Activated CD4-positive, alpha-beta T cell treated with anti-CD3 and anti-CD28 coated beads for 24 hours (primary cell): ENCODE measurements at places on chromosomes 4 and X.

- no peak for DNase-seq
These were observed 471.8 kb upstream of the FTHL17 start for GRCh38 chrX:31543634-31544033.

- no peak for DNase-seq
These were observed 9.7 kb downstream of the SMIM10 start for GRCh38 chrX:135000516-135000915.

- no peak for DNase-seq
These were observed 126.3 kb downstream of the RAPGEF2 start for GRCh38 chr4:159229164-159229563.

DNA sequence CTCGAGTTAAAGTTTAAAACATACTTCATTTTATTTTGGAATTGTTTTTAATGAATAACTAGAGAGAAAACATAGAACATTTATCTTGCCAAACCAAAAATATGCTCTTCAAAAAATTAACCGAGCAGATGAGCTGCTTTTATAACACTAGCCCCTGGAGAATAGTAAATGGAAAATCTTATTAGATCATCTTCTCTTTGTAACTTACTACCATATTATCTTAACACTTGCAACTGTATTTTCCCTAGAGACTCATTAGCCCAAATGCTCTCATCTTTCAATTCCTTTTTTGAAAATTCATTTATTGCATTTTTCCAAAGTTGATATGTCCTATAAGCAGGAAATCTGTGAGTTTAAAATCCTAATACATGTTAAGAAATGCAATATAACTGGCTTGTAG is 143.3 kb downstream of the CAMK2D start:
- no peak for DNase-seq

- DNase-seq, result no peak
These were observed 22.8 kb upstream of the SEC24B start for GRCh38 chr4:109410776-109411175.

GRCh38 chr4:84319124-84319523 is 180.0 kb downstream of the NKX6-1 start:
- DNase-seq, result no peak

DNA sequence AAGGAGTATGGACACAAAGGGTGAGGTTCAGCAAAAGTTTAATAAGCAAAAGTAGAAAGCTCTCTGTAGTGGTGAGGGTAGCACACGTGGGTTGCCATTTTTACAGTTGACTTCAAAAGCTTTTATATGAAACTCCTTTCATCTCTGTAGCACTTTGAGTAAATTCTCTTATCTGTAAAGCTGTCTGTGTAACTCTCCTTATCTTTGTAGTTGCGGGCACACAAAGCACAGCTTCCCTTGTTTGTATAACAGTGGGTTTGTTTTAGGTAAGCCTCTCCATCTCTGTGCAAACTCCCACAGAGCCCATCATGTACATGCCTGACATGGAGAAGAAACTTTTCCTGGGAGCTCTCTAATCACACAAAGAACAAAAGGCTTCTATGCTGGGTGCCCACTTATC is 325.9 kb upstream of the PABPC5 start:
- no peak for DNase-seq

DNA sequence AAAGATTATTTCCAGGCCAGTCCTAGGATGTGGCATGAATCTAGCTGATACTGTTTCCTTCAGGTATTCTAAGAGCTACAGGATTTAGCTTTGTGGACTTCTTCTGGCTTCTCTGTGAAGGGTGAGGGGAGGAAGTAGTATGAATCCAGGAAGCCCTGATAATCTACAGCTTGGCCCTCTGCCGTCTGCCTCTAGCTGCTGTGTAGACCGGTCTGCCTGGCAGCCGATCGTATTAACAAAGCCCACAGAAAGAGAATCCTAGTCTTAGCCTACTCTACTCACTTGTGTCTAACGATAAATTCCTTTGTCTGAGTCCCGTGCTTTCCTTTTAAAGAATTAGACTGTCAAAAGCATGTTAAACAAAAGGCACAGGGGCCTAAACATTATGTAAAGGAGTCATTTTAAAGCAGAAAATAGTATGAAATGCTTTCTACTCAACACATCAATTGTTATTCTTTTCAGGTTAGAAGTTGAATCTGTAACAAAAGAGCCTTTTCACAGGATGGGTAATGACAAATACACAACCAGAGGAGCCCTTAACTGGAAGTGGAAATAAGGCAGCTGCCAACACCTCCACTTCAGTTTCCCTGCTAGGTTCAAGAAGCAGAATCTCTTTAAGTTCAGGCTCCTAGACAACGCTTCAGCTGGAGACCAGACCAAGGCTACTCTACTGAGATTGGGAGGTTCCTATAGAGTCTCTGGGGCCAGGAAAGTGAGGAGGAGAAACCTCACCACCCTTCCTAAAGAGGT is 48.9 kb upstream of the UCP1 start:
- no peak for DNase-seq

GRCh38 chr4:25896776-25897539 is 17.1 kb upstream of the SMIM20 start:
- DNase-seq, result no peak

DNA sequence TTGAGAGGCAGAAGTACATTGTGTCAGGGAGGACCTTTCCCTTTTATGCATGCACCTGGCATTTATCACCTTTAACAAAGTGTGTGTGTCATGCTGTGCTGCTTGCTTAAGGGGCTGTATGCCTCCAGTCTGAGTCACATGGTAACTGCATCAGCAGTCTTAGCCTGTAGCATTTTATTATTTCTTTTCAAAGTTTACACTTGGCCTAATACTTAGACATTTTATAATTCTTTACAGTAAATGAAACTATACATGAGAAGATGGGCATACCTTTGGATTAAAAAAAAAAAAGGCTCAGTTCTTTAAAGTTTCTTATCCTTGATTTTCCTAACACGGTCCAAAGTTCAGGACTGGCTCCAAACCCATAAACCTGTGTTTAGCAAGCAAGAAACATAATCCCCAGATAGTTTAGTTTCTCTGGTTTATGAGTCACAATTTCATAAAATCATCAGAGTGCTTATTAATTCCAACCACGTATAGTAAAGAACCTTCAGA is 14.6 kb downstream of the NPNT start:
- no peak for DNase-seq

DNA sequence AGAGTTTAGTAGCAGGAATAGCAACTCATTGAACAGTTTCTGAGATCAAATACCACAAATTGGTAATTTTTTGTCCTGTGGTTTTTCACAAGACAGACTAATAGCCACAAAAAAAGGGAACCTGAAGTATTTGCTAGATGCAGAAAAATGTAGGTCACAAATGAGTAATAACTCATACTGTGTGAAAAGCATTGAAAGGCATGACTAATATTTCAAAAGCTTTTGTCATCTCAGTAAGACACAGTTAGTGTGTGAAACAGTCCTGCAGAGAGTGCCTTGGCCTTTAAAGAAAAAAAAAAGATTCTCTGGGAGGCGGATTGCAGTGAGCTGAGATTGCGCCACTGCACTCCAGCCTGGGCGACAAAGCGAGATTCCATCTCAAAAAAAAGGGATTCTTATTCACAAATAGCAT is 31.4 kb upstream of the SLC25A31 start:
- DNase-seq, result no peak

DNA sequence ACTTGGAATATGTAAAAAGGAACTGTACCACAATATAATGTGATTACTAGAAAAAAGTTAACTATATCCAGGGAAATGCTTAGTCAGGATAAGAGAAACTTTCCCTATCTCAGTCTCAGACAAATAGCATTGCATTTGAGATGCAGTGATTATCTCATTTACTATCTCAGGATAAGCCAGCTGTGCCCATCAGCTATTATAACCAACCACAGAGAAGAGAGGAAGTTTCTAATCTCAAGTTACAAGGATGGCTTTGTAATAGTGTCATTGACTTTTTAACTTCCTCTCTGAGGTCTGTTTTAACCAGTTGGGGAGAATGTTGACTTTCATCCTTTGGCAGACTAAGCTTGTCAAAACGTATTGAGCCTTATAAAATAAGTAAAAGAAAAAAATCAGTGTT is 56.5 kb downstream of the SNX25 start:
- no peak for DNase-seq

GRCh38 chrX:80812176-80812575 is 2.5 kb upstream of the BRWD3 start:
- DNase-seq, result no peak

GRCh38 chrX:10900585-10901289 is 210.4 kb upstream of the HCCS start:
- DNase-seq, result no peak

DNA sequence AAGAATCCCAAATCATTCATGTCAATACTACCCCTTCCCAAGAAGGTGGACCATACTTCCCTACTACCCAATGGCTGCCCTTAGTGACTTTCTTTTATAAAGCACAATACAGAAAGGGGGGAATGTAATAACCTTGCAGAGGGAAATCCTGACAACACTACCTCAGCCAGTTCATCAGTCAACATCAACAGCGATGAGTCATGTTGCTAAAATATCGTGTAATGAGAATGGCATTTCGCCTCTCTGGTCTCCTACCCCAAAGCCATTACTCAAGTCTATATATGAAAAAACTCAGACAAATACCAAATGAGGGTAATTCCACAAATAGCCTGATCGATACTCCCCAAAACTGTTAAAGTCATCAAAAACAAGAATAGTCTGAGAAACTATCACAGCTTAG is 3.3 kb upstream of the MAGEA8 start:
- no peak for DNase-seq

- no peak for DNase-seq
These were observed 32.0 kb upstream of the MTMR8 start for GRCh38 chrX:64427281-64427680.

DNA sequence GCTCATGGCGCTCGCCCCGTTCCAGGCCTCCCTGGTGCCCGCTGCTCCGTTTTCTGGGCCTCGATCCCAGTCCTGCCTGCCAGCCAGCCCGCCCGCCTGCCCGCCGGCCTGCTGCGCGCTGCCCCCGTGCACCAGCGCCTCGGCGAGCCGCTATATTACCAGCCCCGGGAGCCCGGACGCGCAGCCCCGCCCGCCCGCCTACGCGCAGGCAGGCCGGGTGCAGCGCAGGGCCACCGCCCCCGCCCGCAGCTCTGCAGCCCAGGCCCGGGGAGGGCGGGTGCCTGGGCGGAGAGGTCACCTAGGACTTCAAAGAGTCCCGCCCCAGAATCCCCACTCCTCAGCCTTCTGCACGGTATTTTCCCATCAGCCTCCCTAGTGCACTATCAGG is at the start of gene MAOB:
Gene MAOB (minus strand): TSS at position 157 of the 388 bp plus-strand sequence. CDS start 151 bp downstream, at position 6.
- DNase-seq, result peak; percentile 1

DNA sequence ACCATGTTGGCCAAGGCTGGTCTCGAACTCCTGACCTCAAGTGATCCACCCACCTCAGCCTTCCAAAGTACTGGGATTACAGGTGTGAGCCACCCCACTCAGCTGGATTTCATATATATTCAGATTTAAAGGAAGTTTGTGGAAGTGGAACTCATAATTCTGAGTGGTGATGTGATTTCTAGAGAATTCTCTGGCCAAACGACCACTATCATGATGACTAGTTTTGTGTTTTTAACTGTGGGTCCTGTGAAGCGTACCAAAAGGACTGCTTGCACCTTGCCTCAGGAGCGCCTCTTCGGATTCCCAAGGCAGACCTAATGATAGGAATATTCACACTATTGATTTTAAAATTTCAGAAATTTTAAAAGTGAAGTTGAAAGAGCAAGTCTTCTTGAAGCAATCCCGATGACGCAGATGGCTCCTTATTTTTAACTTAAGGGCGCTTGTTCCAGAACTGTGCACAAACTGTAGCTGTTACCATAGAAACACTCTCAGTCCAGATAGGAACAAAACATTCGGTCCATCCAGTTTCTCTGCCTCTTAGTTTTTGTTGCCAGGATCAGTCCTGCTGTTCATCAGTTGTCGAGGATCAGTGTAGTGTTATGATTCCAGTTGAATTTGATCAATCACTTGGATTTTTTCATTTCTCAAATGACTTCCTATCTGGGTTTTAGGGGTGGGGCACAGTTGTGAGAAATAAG is 51.7 kb upstream of the CLCN4 start:
- no peak for DNase-seq

- DNase-seq, result no peak
These were observed 387.7 kb downstream of the FAT4 start for GRCh38 chr4:125702406-125702805.

- DNase-seq, result no peak
These were observed 156.6 kb downstream of the PPP3CA start for GRCh38 chr4:101190751-101191150.

DNA sequence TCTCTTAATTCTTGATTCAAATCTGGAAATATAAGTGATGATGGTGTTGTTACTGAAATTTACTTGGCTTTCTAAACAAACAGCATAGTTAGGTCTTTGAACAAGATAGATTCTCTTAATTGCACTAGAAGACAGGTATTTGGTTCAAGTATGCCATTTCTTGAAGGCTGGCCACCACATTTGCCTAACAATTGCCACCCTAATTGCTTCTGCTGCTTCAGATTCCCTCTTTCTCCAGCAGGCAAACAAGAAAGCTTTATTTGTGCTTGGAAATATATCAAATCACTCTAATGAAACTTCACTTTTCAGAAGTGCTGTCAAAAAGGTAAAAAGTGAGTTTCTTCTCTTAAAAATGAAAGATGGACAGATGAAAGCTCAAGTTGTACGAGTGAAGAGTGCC is 418.6 kb downstream of the INPP4B start:
- no peak for DNase-seq

DNA sequence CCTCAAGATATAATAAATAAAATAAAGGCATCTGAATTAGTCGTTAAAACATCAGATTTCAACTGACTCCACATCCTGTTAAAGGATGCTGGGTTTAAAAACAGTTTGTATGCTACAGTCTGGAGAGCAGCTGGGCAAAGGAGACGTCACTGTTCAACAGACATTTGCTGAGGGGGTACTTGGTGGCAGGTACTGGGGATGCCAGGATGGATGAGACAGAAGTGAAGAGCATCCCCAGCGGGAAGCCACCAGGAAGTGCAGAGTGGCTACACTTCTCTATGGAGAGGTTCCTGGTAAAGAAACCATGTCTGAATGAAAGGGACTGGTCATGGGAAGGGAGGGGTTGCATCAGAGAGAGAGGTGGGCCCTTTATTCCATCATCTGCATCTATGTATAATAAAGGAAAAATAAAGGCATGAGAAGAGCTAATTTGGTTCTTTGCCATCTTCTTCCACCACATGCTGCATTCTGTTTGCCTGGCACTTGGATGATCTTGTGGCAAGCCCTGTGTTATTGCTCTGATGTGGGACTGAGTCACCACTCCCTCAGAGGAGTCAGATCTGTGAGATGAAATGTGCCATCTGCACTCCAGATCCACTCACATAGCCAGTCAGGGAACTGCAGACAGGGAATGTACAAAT is 145.0 kb downstream of the SOWAHB start:
- no peak for DNase-seq

DNA sequence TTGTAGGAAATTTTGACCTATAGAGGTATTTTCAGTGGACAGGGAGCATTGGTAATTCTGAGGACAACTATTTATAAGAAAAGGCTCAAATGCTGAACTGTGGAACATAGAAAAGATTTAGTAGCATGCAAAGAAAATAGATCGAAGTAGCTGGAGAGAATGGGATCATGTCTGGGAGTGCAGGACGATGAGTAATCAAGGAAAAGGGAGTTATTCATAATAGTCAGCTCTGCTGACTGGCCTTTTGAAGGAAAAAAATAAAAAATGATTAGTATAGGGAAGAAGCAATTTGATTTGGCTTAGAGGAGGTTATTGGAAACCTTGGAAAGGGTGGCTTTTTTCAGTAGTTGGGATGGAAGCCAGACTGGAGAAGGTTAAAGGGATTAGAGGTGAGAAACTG is 22.9 kb upstream of the ANK2 start:
- no peak for DNase-seq

- no peak for DNase-seq
These were observed 28.9 kb downstream of the PDK3 start for GRCh38 chrX:24493740-24494581.
